ENCODE measurements at places on chromosomes 1 and 21. TPM values are rescaled to one million over a fixed set of nuclear protein-coding genes. Genes with fewer than 3 reads are reported as not detected.

Gene POFUT2
- total RNA-seq, result 18.3 TPM

Gene TMEM81
- 2.0 TPM for total RNA-seq

Gene TEX38
- total RNA-seq, result not detected

Gene TNNI3K
- total RNA-seq, result not detected

Gene INKA2
- total RNA-seq, result 3.2 TPM

Gene IRF6
- total RNA-seq, result 160 TPM

Gene ADAM30
- not detected for total RNA-seq

Gene LHX8
- not detected for total RNA-seq

Gene DISC1
- 1.1 TPM for total RNA-seq

Gene ACTRT2
- not detected for total RNA-seq

Gene GSTM1
- 19.5 TPM for total RNA-seq

Gene SERPINC1
- not detected for total RNA-seq

DNA sequence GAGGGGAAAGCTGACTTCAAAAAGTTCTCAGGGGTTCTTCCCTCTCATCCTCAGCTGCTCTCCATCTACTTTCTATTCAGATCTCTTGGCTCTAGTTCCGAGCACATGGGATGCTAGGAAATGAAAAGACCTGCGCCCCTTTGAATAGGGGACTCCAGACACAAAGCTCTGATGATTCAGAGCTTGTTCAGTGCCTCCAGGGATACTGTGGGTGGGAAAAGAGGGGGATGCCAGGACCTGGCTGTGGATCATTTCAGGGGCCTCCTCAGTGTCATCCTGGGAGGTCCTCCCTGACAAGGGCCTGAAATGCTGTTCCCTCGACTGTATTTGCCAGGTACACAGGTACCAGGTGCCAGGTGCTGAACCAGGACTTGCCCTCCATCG, 943 bp upstream of the KIAA0040 start:
- DNase-seq, result no peak

GRCh38 chr21:29499734-29500343, 201.1 kb downstream of the BACH1 start:
- DNase-seq, result peak; percentile 44

DNA sequence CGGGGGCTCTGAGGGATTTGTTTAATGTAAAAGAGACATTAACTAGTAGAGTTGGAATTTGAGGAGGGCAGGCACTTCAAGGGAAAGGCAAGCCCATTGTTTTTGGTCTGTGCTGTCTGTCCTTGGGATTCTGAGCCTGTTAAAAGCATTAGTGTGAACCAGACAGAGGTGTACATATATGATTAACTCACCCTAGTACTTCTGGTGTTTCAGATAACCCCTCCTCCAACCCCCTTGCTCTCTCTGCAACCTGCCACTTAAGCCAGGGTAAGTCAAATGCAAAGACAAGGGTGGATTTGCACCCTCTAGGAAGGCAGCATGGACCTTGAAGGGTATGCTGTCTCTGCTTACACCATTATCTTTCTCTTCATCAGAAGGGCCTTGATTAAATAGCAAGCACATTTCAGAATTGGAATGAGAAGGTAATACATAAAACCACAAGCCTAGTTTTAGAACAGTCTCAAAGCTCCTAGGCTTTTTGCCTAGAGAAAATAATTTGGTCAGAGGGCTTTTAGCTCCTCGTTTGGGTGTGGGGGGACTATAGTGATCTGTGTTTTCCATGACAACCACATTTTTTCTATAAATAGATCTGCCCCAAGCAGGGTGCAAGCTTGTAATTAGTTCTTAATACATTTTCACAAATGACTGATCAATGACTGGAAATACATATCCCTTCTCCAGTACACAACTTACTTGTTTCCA, 120.7 kb upstream of the SGIP1 start:
- no peak for DNase-seq

GRCh38 chr1:31871703-31872102, 55.9 kb upstream of the SPOCD1 start:
- no peak for DNase-seq

- no peak for DNase-seq
Observed at GRCh38 chr1:79694241-79694640, 687.7 kb upstream of the ADGRL4 start.

- DNase-seq, result peak; percentile 48
Observed at GRCh38 chr1:180863158-180863775, 49.4 kb upstream of the KIAA1614 start.

GRCh38 chr1:110214454-110215404, 4.6 kb downstream of the KCNC4 start:
- DNase-seq, result no peak

- no peak for DNase-seq
Observed at GRCh38 chr1:211229365-211229759, 29.8 kb upstream of the RCOR3 start.

DNA sequence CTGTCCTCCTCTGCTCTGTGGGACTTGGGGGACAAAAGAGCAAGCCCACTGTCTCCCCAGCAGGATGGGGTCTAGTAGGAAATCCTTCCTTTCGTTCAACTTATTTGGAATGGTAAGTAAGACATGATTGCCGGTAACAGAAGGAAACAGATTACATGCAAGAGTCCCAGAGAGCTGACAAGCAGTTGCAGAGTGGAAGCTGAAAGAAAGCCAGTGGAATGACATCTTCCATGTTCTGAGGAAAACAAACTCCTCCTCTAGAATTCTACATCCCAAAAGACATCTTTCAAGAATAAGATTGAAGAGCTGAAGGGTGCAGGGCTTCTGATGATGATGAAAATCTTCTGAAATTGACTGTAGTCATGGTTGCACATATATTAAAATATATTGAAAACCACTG, 619.4 kb downstream of the KIF26B start:
- no peak for DNase-seq

- no peak for DNase-seq
Observed at GRCh38 chr1:5009376-5010065, 355.1 kb downstream of the AJAP1 start.

- DNase-seq, result no peak
Observed at GRCh38 chr1:50112193-50112592, 3.5 kb downstream of the ELAVL4 start.

- DNase-seq, result no peak
Observed at GRCh38 chr1:71785000-71785399, 497.3 kb downstream of the NEGR1 start.

GRCh38 chr1:28173151-28173979, 3.1 kb downstream of the PTAFR start:
- peak; percentile 54 for DNase-seq

GRCh38 chr1:22861764-22862440, 110.8 kb downstream of the LACTBL1 start:
- DNase-seq, result peak; percentile 30

DNA sequence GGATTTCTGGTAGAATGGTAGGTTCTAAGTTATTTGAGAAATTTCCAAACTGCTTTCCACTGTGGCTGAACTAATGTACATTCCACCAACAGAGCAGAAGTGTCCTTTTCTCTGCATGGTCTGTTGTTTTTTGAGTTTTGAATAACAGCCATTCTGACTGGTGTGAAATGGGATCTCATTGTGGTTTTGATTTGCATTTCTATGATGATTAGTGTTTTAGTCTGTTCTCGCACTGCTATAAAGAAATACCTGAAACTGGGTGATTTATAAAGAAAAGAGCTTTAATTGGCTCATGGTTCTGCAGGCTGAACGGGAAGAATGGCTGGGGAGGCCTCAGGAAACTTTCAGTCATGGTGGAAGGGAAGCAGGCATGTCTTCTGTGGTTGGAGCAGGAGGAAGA, 80.3 kb downstream of the SDCCAG8 start:
- no peak for DNase-seq

DNA sequence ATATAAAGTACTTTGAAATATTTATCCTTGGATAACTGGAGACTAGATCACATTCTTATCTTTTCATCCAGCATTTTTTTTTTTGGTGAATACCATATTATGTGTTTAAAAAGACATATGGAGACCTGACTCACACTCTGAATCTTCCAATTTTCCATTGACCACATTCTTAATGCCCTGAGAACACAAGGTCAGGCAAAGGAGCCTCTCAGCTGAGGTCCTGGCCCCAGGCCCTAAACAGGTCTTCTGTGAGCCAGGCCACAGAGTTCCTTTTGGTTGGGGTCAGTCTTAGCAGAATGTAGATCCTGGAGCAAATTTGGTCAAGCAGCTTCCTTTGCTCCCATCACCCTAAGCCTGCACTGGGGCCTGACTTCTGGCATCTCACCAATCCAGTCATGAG, 390.1 kb upstream of the ST6GALNAC5 start:
- DNase-seq, result no peak

- peak; percentile 94 for DNase-seq
Observed at GRCh38 chr1:75672528-75673393, 51.7 kb upstream of the ACADM start.

- DNase-seq, result peak; percentile 47
Observed at GRCh38 chr1:43872280-43872679, 61.3 kb upstream of the ARTN start.

DNA sequence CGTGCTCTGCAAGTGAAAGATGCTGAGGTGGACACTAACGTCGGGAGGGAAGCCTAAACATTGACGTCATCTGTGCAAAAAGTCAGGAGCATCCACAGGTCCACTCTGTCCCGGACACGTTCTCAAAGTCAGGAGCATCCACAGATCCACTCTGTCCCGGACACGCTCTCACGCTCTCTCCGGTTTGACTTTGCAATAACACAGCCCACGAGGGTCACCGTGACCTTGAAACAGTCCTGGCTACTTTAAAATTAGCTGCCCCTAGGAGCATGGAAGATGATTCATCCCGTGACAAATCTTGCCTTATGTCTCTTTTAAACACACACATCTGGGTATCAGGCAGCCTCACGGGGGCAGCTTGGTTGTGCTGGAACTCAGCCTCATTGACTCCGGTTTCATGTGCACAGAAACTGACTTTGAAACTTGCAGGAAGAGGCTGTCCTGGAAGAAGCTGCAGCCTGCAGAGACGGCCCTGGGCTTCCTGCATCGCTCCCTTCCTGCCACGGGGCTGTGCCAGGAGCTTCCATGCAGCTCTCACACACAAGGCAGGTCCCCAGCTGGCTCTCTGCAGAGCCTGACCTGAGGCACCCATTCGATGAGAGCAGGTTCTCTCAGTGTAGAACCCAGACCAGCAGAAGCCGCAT, 18.1 kb upstream of the COL18A1 start:
- peak; percentile 34 for DNase-seq

DNA sequence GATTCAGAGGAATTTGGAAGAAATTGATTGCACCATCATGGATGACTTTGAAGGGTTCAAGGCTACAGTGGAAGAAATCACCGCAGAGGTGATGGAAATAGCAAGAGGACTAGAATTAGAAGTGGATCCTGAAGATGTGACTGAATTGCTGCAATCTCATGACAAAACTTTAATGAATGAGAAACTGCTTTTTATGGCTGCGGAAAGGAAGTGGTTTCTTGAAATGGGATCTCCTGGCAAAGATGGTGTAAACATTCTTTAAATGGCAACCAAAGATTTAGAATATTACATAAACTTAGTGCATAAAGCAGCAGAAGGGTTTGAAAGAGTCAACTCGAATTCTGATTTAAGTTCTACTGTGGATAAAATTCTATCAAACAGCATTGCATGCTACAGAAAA, 698.6 kb downstream of the PLA2G4A start:
- DNase-seq, result no peak

GRCh38 chr21:14773777-14774345, 227.7 kb upstream of the SAMSN1 start:
- DNase-seq, result peak; percentile 26
